ENCODE measurements at places on chromosomes 13 and 19.

GRCh38 chr19:18202397-18202777 is 1.5 kb downstream of the RAB3A start:
- DNase-seq = no peak

GRCh38 chr19:31530781-31531180 is 181.5 kb upstream of the TSHZ3 start:
- no peak for DNase-seq

- DNase-seq = no peak
Observed at GRCh38 chr13:30874561-30874960, 31.5 kb upstream of the MEDAG start.

- DNase-seq = no peak
Observed at GRCh38 chr19:48991873-48992580, 1.1 kb downstream of the GYS1 start.

- DNase-seq = no peak
Observed at GRCh38 chr13:28380319-28380718, 114.6 kb downstream of the FLT1 start.

All from CD8-positive, alpha-beta T cell (primary cell).